ENCODE measurements at places on chromosomes 1 and 21.

- DNase-seq: no peak
These were observed 38.4 kb upstream of the SPAG17 start for GRCh38 chr1:118223426-118223825.

- DNase-seq: no peak
These were observed 114.7 kb downstream of the ACTL8 start for GRCh38 chr1:17869815-17870214.

DNA sequence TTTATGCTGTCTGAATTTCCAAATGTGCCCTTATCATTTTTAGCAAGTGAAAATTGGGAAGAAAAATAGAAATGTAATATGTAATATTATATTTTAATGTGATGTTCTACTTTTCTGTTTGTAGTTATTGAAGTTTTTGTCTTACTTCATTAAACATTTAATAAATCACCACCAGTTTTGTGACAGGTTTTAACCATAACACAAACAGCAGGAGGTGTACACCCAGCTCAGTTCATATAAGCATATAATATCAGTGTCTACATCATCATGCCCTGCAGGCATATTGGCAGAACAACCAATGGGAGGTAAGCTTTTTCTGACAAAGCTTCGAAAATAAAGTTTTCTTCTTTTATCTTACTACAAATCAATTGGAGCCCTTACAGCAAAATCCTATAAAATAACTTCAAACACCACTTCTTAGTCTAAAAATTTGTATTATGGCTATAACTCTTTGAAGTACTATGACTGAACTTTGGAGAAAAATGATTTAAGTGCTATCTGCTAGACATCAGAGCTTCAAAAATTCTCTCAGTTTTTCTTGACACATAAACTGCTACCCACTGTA lies 236.7 kb downstream of the BARHL2 start:
- no peak for DNase-seq

DNA sequence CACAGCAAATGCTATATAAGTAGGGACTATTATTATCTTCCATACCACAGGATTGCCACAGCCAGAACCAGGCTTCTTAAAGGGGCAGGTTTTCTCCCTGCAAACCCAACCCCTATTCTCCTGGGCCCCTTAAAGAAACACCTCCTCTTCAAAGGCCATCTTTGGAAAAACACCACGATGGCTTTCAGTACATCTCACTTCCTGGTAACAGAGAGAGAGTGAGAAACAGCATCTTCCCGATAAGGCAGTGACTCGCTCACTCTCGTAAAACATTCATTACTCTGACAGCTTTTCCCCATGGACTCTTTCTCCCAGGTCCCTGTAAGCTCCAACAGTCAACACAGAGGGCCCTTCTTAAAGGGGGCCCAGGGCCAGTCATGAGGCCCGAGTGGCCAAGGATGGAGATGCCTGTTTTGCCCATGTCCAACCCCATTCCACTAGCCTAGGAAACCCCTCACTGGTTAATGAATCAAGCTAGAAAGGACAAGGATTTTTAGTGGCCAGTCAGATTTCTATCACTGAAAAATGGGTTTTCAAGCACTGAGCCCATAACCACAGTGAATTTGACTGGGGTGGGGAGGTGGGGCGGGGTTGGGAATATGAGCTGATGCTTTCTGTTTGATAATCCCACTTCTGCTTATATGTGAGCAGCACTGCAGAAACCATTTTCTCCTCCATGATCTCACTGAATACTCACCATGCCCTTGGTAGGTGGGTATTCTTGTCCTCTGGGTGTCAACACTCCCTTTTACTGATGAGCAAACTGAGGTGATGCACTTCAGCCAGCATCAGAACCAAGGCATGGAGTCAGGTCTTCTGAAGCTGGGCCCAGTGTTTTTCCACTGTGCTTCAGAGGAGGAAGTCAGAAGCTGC lies 3.6 kb upstream of the NAV1 start:
- no peak for DNase-seq

DNA sequence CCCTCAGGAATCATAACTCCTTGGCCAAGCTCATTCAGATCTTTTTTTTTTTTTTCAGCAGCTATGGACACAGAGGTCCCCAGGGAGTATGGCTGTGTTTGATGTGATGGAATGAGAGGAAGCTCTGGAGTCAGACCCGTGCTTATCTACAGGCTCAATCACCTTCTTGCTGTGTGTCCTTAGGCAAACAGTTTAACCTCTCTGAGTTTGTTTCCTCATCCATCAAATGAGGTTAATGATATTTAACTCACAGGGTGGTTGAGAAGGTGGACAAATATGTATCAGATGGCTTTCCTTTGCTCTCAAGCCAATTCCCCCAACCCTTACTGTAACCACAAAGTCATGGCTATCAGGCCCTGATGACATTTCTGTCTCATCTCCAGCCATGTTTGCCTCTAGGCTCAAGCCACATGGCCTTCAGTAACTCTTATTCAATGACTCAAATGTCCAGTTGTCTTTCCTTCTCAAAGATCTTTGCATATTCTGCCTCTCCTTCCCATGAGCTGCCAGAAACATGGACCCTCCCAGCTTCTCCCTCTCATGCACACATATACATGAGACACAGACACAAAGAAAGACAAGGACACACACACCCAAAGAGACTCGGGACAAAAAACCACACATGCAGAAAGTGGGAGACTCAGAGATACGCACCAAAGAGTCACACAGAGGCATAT lies 303.5 kb upstream of the KAZN start:
- DNase-seq: no peak

GRCh38 chr21:43207868-43208267 lies 39.1 kb downstream of the CRYAA start:
- no peak for DNase-seq

- DNase-seq: no peak
These were observed 42.9 kb upstream of the TDRD10 start for GRCh38 chr1:154459080-154459479.

DNA sequence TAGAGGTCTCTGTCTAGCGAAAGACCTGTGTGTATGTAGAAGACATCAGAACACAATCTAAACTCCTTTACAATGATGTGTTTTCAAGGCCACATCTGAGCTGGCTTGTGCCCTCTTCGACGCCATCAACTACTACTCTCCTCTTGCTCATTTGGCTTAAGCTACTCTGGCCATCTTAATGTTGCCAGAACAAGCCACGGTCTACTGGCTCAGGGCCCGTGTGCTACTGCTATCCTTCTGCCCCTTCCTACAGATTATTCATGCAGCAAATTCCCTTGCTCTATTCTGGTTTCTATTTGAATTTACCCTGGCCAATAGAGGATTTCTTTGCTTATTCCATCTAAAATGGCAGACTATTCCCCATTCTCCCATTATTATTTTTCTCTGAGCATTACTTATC lies 121.7 kb downstream of the ZZZ3 start:
- DNase-seq: no peak

- DNase-seq: no peak
These were observed 41.6 kb upstream of the APP start for GRCh38 chr21:26212220-26212619.

- no peak for DNase-seq
These were observed 10.0 kb downstream of the GJA8 start for GRCh38 chr1:147912553-147912952.

DNA sequence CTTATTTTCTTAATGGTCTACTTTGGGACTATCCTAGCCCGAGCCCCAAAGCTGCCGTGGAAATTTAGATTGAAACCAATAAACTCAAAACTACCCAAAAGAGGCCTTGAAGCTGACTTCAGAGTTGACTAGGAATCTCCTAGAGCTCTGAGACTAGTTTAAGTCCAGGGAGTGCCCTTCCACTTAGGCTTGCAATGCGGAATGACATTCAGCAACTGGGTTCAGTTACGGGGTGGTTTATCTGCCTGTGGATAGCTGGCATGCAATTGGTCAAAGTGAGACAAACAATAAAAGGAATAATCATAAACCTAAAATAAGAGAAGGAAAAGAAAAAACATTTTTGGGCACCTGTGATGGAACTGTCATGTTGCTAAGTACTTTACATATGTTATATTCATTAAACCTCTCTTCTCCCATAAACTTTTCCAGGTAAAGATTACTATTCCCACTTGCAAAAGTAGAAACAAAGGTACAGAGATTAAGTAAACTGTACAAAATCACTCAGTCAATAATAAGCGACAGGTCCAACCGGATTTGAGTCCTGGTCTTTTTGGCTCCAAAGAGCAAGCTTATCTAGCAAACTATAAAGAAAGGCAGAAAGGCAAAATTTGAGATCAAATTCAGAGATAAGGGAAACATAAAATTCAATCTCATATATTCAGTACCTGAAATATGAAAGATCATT lies 56.5 kb downstream of the GPATCH2 start:
- no peak for DNase-seq

- DNase-seq: no peak
These were observed 2.5 kb downstream of the KRTAP10-11 start for GRCh38 chr21:44648557-44649311.

- DNase-seq: no peak
These were observed 10.5 kb downstream of the KCNJ15 start for GRCh38 chr21:38267136-38267755.

DNA sequence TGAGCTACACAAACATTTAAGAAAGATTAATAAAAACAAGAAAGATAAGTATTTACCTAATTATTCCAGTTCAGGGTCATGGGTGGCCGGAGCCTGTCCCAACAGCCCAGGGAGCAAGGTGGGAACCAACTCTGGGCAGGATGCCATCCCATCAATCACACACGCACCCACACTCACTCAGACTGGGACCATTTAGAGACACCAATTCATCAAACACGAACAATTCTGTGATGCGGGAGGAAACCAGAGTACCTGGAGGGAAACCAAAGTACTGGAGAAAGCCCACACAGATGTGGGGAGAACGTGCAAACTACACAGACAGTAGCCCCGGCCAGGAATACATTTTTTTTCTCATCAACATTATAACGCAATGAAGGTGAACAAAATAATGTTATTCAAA lies 16.2 kb downstream of the WASF2 start:
- DNase-seq: no peak

DNA sequence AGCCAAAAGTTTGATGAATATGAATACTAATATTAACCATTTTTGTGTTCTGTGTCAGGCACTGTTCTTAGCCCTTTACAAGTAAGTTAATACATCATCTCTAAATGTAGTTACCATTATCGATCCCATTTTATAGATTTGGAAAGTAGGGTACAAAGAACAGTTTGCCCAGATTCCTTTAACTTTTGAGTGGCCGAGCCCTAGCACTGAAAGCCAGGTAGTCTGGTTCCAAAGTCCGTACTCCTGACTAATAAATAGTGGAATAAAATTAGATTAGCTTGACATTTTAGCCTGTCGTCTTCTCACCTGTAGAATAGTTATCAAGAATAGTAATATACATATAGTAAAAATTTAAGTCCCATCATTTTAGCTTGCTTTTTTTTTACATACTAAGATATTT lies 70.6 kb downstream of the PTBP2 start:
- DNase-seq: no peak

DNA sequence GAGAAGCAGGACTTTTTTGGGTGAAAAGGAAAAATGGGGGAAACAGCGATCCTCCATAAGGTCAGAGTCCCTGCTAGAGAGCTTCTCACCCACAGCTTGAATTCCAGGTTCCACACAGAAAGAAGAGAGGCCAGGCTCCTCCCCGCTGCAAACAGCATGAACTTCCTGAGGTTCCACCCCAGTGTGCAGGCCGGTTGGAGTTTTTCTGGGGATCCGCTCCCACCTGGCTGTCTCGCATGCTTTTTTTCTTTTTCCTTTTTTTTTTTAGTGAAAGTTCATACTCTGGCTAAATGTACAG lies 595.1 kb upstream of the ZP4 start:
- no peak for DNase-seq

DNA sequence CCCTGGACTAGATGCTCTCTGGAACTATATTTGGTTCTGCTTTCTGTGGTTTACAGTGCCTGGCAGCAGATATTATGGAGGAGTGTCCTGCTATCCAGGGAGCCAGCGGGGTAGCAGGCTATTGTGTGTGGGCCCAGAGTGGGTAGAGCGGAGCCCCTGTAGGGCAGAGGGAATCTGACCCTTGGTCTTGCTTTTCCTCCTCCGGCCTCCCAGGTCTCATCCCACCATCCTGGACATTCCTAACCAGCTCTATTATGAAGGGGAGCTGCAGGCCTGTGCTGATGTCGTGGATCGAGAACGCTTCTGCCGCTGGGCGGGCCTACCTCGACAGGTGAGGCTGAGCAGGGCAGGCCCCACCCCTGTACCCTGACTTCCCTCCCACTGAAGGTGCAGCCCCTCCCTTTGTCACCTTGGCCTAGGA lies 9.1 kb downstream of the RHOC start:
- no peak for DNase-seq

GRCh38 chr1:177912991-177913390 lies 56.9 kb downstream of the SEC16B start:
- DNase-seq: no peak

DNA sequence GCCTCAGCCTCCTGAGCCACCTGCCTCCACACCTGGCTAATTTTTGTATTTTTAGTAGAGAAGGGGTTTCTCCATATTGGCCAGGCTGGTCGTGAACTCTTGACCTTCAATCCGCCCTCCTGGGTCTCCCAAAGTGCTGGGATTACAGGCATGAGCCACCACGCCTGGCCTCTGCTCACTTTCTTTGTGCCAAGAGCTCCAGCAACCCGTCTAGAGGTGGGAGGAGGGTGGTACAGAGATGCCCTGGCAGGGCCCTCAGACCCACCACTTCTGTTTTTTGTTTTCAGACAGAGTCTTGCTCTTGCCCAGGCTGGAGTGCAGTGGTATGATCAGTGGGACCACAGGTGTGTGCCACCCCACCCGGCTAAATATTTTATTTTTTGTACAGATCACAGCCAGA lies 6.9 kb upstream of the SYNC start:
- DNase-seq: no peak

- no peak for DNase-seq
These were observed 10.8 kb upstream of the PLEKHG5 start for GRCh38 chr1:6502000-6502891.

DNA sequence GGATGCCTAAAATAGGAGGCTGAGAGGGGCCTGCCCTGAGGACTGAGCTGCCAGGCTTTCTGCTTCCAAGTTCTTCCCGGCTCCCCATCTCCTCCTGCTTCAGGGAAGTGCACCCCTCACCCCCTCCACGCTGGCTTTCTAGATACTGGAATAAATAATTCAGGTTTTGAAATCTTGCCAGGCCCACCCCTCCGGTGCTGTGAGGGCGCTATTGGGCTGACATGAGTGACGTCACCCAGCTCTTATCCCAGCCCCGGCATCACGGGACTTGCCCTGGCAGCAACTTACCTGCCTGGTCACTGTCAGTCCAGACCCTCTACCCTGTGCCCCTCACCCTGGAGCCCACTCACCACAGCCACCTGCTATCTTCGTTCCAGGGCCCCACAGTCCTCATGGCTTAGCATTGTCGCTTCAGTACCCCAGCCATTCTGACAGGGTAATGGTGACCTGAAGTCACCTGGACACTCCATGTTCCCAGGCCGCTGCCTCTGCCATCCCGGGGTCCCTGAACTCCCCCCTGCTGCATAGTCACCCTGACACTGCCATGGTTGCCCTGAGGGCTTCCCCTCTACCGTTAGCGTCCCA lies 819 bp upstream of the GPR3 start:
- no peak for DNase-seq

All from stimulated activated CD8-positive, alpha-beta memory T cell treated with anti-CD3 and anti-CD28 coated beads, Interleukin-12 subunit alpha, Interleukin-12 subunit beta, amount 100 ng/mL, for 4 hours (primary cell).